ENCODE measurements at places on chromosomes 2 and 18.

- DNase-seq: no peak
Observed at GRCh38 chr18:26536032-26536431, 12.3 kb downstream of the KCTD1 start.

- DNase-seq: no peak
Observed at GRCh38 chr18:63102941-63103744, 216.4 kb downstream of the BCL2 start.

- no peak for DNase-seq
Observed at GRCh38 chr2:210474776-210475175, 1.8 kb downstream of the LANCL1 start.

GRCh38 chr2:75595541-75596395, 35.0 kb upstream of the EVA1A start:
- no peak for DNase-seq

- no peak for DNase-seq
Observed at GRCh38 chr2:151544449-151544848, 134.7 kb downstream of the RIF1 start.

DNA sequence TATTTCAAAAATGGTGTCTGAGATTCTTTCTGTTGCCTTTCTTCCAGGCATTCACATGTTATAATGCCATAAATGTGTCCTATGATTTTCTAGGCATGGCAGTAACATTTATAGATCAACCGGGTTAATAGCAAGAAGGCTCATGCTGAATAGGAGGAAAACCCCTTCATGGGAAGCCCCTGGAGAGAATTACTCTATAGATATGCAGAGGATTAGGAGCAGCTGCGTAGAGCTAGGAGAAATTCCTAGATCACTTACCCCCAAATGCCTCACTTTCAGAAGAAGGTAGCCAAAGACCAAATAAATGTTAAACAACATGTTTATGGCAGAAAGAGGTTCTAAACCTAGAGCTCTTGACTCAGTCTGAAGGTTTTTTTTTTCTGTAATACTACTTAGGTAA, 153.4 kb upstream of the CTNNA2 start:
- DNase-seq: no peak

DNA sequence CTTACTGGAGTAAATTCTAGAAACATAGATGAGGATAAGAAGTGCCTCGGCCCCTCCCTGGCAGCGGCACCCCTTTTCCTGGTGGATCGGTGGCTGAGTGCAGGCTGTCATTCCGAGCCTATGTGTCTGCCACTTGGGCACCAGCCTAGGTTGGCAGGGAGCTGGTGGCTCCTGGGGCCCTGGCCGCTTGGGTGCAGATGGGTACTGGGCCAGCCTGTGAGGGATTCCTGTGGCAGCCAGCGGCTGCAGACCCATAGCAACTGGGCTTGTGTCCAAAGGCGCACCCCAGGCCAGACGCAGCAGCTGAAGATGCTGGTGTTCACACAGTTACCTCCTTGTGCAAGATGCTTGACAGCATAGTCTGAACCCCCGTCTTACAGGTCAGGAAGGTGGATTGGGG, 2.8 kb downstream of the SNORC start:
- DNase-seq: no peak

DNA sequence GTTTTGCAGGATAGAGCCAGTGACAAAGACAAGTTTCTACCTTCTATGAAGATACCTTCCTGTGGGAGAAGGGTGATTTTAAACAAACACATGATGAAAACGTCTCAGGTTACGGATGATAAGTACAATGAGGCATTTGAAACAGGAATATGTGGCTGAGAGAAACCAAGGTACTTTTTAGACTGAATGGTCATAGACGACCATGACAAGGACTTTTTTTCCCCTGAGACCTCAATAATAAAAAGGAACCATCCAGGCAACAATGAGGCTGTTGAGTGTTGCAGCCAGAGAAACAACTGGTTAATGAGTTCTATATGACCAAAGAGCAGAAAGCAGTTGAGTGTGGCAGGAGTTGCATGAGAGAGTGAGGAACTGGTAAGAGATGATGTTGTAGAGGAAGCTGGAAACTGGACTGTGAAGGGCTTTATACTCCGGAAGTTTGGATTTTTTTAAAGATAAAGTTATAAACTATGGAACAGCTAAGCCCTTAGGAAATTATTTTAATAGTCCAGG, 306.1 kb upstream of the CYRIA start:
- DNase-seq: no peak

DNA sequence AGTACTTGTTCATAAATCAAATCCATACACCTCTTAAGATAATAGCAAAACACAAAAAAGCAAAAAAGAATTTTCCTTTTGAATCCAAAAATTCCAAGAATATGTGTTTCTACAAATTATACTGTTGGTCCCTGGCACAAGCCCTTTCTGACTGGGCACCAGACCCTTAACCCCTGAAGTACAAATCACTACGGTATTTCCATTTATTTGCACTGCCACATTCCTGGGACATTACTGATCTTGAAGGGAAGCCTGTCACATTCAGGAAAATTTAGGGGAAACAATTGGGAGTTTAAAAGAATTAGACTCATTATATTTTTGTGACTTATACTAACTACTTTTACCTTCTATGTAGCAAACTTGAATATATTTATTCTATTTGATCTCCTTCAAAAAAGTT, 98.8 kb downstream of the ZNF521 start:
- no peak for DNase-seq

DNA sequence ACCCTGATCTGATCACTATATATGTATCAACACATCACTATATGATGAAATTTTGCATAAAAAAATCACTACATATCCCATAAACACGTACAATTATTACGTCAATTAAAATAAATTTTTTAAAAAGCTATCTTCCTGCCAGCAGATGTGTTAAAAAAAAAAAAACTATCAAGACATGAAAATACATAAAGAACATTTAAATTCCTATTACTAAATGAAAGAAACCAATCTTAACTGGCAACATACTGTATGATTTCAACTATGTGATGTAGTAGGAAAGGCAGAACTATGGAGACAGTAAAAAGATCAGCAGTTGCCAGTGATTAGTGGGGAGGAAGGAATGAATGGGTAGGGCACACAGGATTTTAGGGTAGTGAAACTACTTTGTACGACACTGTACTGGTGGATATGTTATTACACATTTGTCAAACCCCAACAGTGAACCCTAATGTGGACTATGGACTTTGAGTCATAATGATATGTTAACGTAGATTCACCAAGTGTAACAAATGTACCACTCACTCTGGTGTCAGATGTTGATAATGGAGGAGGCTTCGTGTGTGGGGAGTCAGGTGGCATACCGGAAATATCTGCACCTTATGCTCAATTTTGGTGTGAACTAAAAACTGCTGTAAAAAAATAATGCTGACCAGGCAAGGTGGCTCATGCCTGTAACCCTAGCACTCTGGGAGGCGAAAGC, 27.4 kb downstream of the USP34 start:
- peak; percentile 55 for DNase-seq

GRCh38 chr2:89837962-89838625, 1146.6 kb downstream of the RPIA start:
- no peak for DNase-seq

GRCh38 chr2:69086466-69086865, 73.5 kb downstream of the ANTXR1 start:
- no peak for DNase-seq

DNA sequence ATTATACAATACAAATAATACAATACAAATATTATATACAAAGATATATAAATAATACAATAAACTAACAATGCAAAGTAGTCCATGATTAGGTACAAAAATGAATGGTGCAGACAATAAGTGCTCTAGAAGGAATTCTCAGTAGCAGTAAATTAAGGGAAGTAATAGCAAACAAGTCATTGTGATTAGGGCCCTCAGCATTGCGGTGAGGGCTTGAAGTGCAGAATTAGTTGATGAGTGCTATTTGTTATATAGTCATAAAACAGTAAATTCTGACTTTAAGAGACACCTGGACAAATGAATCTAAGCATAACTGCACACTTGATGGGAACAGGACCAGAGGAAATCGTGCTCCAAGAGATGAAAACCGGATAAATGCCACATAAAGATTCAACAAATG, 74.9 kb downstream of the ANKRD44 start:
- no peak for DNase-seq

GRCh38 chr18:79460481-79461300, 65.0 kb downstream of the NFATC1 start:
- peak; percentile 73 for DNase-seq

- no peak for DNase-seq
Observed at GRCh38 chr2:72040629-72041571, 106.8 kb downstream of the CYP26B1 start.

DNA sequence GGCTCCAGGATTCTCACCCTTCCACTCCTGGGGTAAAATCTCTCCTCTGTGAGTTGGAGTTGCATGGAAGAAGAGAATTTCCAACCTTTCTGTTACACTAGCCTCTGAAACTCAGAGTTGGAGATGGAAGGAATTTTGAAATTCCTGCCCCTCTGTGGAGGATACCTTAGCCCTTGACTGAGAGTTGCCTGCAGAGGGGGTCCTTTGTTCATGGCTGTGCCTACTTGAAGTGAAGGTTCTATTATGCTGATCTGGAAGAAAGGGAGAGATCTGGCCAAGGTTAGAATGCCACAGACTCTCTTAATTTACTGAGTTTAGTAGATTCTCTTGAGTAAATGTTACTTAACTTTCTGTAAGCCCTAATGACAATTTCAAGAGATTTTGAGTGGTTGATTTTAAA, 626.6 kb upstream of the GYPC start:
- no peak for DNase-seq

DNA sequence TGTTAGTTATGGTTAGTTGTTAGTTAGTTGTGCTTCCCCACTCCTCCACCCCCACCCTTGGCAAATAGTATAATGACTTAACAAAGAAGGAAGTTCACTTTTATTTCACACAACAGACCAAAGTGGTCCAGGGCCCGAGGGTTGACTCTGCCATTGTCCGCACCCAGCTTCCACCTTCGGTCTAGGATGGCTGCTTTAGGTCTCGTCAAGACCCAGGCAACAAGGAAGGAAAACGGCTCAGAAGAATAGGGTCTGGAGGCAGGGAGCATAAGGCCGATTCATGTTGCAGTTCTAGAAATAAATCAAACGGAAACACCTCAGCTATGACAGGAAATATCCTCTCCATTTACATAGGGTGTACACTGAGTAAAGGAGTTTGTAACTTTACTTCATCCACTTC, 206.0 kb upstream of the CXCR4 start:
- DNase-seq: no peak

- DNase-seq: peak; percentile 69
Observed at GRCh38 chr18:35386600-35387100, 9.5 kb upstream of the ZNF396 start.

- no peak for DNase-seq
Observed at GRCh38 chr2:9552219-9553178, 3.1 kb downstream of the ADAM17 start.

DNA sequence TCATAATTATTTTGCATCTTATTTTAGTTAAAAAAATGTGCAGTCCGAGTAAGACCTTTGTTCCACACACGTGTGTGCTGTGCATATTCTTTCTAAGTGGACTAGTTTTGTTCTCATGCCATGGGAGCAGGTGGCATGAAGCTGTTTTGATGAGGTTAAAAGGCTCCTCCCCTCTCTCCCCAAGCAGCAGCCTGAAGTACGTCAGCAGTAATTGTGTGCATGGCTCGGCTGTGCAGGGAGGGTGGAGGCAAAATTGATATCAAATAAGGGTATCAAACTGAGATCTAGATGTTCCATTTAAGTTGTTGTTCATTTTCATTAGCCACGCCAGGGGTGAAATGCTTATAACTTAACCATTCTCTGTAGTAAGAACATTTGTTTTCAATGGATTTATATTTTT, at the start of gene NYAP2:
NYAP2 (plus strand) TSS at position 207 of the 400 bp plus-strand sequence. CDS start 9,171 bp downstream, outside the sequence.
- DNase-seq: no peak

- DNase-seq: no peak
Observed at GRCh38 chr2:185628985-185629384, 109.6 kb upstream of the FSIP2 start.

- no peak for DNase-seq
Observed at GRCh38 chr18:44945888-44946401, 265.3 kb downstream of the SETBP1 start.

- DNase-seq: no peak
Observed at GRCh38 chr18:56276466-56276865, 361.9 kb downstream of the TXNL1 start.

DNA sequence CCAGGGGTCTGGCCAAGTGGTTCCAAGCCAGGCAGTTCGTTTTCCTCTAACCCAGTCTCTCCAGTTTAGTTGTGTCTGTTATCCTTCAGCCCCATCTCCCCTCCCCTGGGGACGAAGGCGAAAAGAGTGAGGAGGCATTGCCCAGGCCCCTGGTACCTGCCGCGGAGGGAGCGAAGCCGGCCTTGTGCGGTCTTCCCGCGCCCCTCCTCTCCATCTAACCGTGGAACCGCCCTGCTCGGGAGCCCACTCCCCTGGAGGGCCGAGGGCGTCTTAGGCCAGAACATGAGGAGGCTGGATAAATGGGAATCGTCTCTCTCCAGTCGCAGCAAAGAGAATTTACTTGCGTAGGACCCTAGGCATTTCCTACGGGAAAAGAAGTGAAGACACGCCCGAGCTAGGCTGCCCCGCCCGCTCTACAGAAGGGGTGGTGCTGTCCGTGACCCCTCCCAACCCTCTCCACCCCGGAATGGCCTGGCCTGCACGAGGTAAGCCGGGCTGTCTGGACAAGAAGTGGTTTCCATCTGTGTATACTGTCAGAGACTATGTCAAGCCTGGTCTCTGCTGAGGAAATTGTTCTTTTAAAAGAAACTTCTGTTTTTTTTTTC, 156.2 kb downstream of the MIB1 start:
- no peak for DNase-seq

DNA sequence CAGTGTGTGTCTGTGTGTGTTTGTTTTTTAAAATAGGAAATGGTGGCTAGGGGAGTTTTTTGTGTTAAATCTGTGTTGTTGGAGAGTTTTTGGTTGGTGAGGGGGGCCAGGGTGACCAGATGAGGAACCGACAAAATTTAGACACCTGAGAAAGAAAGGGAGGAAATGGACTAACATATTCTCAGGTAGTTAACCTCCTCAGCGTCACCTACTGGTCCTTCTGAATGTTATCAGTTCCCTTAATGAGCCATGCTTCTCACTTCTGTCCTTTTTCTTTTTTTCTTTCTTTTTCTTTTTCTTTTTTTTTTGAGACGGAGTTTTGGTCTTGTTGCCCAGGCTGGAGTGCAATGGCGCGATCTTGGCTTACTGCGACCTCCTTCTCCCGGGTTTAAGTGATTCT, 107.0 kb downstream of the FMNL2 start:
- no peak for DNase-seq

DNA sequence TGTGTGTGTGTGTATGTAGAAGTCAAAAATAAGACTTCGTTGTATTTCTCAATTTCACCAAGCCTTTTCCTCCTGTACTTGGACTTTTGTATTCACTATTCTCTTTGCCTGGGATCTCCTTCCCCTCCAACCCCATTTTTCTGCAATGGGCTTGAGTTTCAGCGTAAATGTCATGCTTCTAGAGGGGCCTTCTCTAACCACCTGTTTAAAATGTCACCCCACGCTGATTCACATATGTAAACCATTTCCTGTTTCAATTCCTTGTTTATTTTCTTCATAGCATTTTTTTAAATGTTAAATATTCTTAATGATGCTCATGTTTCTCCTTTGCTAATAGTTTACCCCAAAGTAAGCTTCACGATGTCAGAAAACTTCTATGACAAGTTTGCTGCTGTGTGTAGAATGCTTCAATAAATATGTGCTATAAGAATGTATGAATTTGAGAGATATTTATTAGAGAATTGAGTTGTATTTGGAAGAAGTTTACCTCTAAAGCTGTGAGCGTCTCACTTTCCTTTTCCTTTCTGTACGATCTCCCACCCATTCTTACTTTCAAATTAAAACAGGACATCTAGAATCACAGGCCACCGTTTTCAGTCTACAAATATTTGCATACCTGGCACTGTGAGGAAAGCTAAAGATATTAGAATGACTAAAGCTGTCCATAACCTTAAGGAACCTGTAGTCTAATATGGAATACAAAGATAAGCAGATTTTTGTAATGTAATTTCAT, 762.4 kb downstream of the LRRTM4 start:
- no peak for DNase-seq
